ENCODE measurements at places on chromosomes 5 and 9. TPM values are rescaled to one million over a fixed set of nuclear protein-coding genes. Genes with fewer than 3 reads are reported as not detected.

- DNase-seq, result no peak
Observed at GRCh38 chr9:75615284-75615683, 275.2 kb upstream of the PCSK5 start.

- no peak for DNase-seq
Observed at GRCh38 chr9:124017051-124017928, 5.7 kb downstream of the LHX2 start.

DNA sequence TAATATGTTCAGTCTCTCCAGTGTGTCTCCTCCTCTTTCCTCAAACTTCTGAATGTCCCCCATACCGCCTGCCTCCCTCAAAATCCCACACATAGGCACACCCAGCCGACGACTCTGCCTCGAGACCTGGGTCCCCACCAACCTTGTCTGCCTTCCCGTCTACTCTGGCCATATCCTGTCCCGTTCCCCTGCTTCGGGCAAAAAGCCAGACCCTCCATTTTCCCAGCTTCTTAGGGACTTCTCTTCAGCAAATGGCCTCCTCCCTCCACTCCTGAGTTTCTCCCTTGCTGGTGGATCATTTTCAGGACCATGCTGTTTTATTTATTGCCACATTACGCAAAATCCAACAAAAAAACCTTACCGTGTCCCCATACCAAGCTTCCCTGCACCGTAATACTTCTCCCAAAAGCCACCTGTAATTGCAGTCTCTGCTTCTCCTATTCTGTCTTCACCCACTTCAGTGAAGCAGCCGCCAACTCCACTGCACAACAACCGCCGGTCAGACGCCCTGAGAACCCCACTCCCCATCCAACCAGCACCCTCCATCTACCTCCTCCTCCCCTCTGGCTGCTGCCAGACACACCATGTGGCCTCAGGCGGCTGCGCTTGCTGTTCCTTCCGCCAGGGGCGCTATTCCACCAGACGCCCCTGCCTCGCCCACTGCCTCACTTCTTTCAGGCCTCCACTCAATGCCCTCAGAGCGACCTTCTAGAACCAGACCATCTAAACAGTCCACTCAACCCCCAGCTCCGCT, 117.0 kb downstream of the TRPM6 start:
- DNase-seq, result no peak

- no peak for DNase-seq
Observed at GRCh38 chr5:1781107-1781506, 18.5 kb downstream of the MRPL36 start.

GRCh38 chr9:83523684-83524083, 14.5 kb downstream of the FRMD3 start:
- DNase-seq, result no peak

- DNase-seq, result no peak
Observed at GRCh38 chr5:159402311-159402710, 72.0 kb upstream of the IL12B start.

The MRPS30 gene
- polyA plus RNA-seq, result 20.6 TPM

DNA sequence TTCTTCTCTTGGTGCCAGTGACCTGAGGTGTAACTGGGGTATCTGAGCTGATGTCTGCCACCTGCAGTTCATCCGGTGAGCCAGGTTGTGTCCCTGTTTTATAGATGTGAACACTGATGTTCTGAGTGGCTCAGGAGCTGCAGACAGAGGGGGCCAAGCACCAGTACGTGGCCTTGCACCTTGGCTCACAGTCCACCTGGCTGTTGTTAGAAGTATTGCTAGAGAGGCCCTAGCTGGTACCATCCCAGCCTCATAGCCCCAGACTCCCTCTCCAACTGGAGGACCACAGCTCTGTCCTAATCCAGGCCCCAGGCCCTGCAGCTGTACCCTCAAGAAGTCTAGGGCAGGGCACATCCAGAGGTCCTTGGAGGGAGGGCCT, 16.2 kb downstream of the PHF2 start:
- no peak for DNase-seq

The QRFP gene
- 0.13 TPM for polyA plus RNA-seq

DNA sequence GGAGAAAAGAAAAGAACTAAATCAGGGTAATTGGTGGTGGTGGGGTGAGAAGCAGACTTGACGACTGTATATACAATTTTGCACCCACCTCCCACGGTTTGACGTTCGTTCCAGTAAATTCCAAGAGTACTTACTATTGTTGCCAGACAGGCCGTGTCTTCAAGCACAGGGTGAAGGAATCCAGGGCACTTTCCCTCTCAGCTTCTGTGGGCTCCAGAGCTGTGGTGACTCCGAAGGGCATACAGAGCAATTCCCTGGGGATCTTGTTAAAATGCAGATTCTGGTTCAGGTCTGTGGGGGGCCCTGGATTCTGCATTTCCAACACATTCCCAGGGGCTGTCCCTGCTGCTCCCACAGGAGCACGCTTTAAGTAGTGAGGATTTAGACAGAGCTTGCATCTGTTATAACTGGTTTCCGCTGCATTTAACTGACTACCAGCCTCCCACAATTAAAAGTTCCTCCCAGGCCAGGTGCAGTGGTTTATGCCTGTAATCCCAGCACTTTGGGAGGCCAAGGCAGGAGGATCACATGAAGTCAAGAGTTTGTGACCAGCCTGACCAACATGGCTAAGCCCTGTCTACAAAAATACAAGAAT, 49.3 kb upstream of the FANCC start:
- no peak for DNase-seq

- DNase-seq, result no peak
Observed at GRCh38 chr9:37559855-37560592, 16.2 kb downstream of the FBXO10 start.

The RABGAP1 gene
- 9.6 TPM for polyA plus RNA-seq

The VCP gene
- 193 TPM for polyA plus RNA-seq

DNA sequence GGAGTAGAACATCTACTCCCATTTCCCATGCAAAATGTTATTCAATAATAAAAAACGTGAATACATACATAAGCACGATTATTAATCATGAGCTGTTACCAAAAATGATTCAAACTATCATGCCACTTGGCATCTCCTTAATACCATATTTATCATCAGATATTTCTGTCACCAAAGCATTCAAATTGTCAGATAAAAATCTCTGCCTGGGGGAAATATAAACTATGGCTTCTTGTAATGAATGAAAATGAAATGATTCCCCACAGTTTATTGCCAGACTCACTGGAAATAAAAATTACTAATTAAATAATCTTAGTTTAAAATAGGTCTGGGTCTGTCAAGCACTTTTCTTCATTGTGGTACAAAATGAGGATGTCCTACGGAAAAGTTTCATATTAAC, 265.4 kb downstream of the EDIL3 start:
- no peak for DNase-seq

- no peak for DNase-seq
Observed at GRCh38 chr5:16411235-16411634, 54.4 kb downstream of the ZNF622 start.

- no peak for DNase-seq
Observed at GRCh38 chr9:117075636-117076035, 339.2 kb downstream of the ASTN2 start.

- DNase-seq, result no peak
Observed at GRCh38 chr9:6944093-6944551, 186.3 kb downstream of the KDM4C start.

DNA sequence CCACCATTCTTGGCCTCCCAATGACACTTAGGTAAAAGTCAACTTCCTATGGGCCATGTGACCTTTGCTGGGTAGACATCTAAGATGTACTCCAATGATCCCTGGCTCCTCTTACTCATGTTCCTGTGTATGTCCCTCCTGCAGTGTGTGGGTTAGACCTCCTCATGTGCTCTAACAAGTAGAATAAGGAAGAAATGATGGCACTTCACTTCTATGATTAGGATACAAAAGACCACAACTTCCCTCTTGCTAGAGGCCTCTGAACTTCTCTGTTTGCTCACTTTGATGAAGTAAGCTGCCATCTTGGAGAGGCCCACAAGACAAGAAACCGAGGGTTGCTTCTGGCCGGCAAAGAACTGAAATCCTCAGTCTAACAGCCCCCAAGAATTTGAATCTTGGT, 131.8 kb downstream of the TAF11L14 start:
- DNase-seq, result no peak

The CDC25C gene
- polyA plus RNA-seq, result 0.26 TPM

DNA sequence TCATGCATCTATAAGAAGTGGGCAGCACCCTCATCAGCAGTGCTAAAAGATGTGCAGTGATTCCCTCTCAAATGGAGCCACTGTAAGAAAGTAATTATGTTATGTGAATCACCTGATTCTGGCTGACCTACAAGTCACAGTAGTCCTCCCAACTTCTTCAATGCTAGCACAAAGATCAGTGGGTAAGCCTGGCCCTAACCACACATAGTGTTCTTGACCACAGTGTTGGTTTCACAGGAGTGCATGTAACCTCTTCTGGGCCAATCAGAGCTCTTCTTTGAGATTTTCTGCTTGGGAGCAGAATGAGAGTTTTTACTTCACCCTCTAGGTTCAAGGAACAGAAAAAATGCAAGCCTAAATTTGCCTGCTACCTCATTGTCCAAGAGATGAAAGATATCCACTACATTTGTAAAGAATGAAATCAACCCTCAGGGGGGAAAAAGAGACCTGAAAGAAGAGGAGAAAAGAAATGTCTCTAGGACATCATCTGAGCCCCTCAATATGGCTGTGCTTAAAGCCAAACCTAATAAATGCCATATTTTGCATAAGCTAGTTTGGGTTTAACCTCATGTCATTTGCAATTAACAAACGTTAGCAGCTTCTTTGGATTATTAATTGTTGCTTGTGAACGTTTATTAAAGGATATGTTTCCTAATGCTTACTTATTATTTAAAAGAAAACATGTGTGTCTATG, 65.3 kb upstream of the ADRB2 start:
- no peak for DNase-seq

- DNase-seq, result no peak
Observed at GRCh38 chr9:90783552-90783951, 18.1 kb upstream of the SYK start.

- DNase-seq, result no peak
Observed at GRCh38 chr9:13974891-13975290, 339.1 kb downstream of the NFIB start.

The NINJ1 gene
- polyA plus RNA-seq, result 44.3 TPM

- no peak for DNase-seq
Observed at GRCh38 chr9:99576876-99577275, 244.8 kb upstream of the NR4A3 start.

GRCh38 chr9:100167176-100167575, 68.1 kb downstream of the INVS start:
- no peak for DNase-seq

- DNase-seq, result no peak
Observed at GRCh38 chr5:106093134-106093533, 1577.6 kb downstream of the EFNA5 start.

DNA sequence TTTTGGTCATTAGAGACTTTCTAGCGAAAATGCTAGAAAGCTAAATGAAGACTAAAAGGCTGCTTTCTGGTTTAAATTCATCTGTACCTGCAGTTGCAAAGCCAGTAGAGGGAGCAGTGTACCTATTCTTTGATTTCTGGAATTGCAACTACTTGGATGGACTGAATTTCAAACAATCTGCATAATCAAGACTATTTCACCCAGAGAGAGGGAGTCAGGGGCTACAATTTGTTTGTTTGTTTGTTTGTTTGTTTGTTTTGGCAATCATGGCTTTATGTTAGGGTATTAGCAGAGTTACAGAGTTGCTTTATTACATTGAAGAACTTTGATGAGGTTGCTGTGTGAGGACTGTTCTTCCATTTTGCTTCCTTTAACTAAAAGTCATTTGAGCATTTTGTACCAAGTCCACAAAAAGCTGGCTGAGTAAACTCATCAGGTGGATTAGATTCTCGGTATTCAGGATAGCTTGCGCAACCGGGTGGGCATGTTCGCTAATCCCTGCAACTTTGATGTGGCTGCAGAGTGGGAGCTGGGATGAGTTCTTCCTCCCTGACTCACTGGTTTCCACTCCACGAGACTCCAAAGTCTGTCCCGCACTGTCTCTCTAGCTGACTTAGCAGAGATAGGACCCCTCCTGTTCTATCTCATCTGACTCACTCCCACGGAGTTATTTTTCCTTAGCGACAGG, 80.0 kb upstream of the TUT7 start:
- DNase-seq, result peak; percentile 83

DNA sequence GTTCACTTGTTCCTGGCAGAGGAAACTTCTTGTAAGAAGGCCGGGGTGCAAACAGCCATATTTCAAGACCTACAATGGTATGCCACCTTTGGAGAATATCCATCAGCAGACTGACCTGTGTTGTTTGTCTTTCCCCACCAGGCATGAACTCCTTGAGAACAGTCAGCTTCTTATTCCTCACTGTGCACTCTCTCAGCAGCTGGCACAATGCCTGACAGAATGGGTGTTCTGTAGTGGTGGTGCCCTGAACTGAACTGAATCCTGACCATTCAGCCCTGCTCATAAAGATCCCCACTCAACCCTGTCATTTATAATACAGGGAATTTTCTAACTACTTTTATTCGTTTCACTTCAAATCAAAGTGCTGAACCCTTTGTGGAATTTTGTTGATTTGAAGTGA, 206.9 kb downstream of the COX7C start:
- DNase-seq, result peak; percentile 20

GRCh38 chr5:128673000-128673399, 135.0 kb upstream of the FBN2 start:
- no peak for DNase-seq

GRCh38 chr5:87245451-87245850, 22.2 kb upstream of the RASA1 start:
- DNase-seq, result no peak

- DNase-seq, result no peak
Observed at GRCh38 chr5:5666369-5666768, 243.9 kb downstream of the ICE1 start.

The COMMD10 gene
- polyA plus RNA-seq, result 21.7 TPM

The DCTN4 gene
- polyA plus RNA-seq, result 21.2 TPM

DNA sequence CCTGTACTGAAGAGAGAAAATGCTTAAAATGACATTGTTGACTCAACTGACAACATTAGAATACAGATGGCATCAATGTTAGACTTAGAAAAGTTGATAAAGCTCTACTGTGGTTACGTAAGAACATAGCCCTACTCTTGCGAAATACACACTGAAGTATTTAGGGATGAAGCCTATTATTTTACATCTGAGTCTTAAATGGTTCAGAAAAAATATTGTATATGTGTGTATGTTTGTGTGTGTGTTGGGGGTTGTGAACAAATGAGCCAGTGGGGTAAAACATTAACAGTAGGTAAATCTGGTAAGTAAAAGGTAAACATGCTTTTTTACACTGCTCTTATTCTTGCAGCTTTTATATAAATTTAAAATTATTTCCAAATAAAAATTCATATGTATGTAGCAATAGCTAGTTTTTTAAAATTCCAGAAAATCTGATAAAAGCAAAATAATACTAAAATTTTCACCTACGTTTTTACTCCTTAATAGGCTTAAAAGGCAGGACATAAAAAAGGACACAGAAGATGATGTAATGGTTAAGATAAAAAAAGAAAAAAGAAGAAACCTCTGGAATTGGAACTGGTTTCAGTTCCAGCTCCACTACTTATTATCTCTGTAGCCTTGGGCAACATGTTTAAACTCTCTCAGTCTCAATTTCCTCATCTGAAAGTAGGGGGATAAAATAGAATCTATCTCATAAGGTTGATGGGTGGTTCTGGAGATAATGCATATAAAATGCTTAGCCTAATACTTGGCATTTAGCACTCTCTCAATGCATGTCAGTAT, 44.3 kb downstream of the GARNL3 start:
- DNase-seq, result no peak

- no peak for DNase-seq
Observed at GRCh38 chr9:128162215-128163026, 2.4 kb downstream of the BBLN start.

The ZNF883 gene
- 0.49 TPM for polyA plus RNA-seq

GRCh38 chr5:174307031-174307408, 261.5 kb downstream of the NSG2 start:
- no peak for DNase-seq

- peak; percentile 43 for DNase-seq
Observed at GRCh38 chr5:2752059-2752820, 763 bp upstream of the IRX2 start.

The ERAP2 gene
- 2.8 TPM for polyA plus RNA-seq
